Stimulated activated CD4-positive, alpha-beta T cell treated with anti-CD3 and anti-CD28 coated beads, Interleukin-15, amount 100 ng/mL, for 1 hour (primary cell): ENCODE measurements at places on chromosomes 1 and 21.

DNA sequence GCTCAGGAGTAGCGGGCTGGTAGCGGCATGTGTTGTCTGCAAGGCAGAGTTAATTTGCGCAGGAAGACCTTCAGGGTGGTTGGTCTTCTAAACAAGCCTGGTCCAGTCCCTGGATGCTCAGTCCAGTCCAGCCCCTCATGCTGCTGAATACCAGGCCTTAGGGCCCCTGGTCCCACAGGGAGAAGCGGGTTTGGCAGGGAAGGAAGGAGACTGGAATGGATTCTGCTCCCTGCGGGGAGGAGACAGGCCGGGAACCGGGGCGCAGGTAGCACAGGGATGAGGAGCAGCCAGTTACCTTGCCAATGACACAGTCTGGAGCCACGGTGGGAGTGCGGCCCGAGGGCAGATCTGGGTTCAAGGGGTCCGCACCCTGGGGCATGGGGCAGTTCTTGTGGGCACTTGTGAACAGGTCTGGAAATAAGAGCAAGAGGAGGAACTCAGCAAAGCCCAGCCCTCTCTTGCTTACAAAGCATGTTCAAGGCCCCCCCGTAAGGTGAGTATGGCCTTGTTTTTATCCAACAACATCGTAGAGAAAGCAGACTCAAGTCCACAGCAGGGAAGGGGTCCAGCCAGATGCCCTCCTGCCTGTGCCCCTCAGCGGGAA lies 10.1 kb downstream of the FAM131C start:
- no peak for DNase-seq

GRCh38 chr21:36125512-36126207 lies 9.2 kb upstream of the CBR3 start:
- peak; percentile 30 for DNase-seq

GRCh38 chr1:116097626-116098025 lies 13.6 kb upstream of the MAB21L3 start:
- no peak for DNase-seq

- no peak for DNase-seq
These were observed 11.6 kb upstream of the CTRC start for GRCh38 chr1:15426492-15427279.

DNA sequence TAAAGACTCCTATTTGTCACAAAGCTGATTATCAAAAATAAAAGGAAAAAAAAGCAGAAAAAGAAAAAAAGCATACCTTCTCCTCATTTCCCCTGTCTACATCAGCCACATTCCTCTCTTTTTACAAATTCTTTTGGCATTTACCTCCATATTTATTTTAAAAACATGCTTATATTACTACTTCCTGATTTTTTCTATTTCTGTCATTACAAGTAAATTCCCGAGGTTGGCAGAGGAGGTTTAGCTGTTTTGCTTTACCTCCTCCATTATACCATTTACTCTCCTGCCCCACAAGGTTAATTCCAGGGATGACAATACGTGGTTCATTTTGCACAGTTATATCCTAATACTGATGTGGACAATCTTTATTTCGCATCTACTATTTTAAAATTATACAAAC lies 26.3 kb upstream of the CD34 start:
- DNase-seq, result no peak

- DNase-seq, result no peak
These were observed 2.4 kb upstream of the KISS1 start for GRCh38 chr1:204198348-204199340.

- no peak for DNase-seq
These were observed 49.6 kb downstream of the KCNK2 start for GRCh38 chr1:215132156-215132555.

- DNase-seq, result no peak
These were observed 2.5 kb upstream of the LINGO4 start for GRCh38 chr1:151807766-151808165.

DNA sequence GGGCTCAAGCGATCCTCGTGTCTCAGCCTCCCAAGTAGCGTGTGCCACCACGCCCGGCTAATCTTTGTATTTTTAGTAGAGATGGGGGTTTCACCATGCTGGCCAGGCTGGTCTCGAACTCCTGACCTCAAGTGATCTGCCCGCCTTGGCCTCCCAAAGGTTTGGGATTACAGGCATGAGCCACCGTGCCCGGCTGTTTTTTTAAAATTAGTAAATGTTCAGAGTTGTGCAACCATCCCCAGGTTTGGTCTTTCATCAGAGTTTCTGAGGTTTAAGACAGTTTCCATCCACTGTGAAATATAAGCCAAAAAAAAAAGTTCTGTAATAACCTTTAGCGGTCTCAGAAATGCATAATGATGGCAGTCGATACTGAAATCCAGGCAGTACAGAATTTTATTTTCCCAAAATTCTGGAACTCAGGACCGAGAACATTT lies 550 bp upstream of the SYT11 start:
- no peak for DNase-seq

GRCh38 chr1:64245495-64245894 lies 42.1 kb downstream of the UBE2U start:
- DNase-seq, result no peak

DNA sequence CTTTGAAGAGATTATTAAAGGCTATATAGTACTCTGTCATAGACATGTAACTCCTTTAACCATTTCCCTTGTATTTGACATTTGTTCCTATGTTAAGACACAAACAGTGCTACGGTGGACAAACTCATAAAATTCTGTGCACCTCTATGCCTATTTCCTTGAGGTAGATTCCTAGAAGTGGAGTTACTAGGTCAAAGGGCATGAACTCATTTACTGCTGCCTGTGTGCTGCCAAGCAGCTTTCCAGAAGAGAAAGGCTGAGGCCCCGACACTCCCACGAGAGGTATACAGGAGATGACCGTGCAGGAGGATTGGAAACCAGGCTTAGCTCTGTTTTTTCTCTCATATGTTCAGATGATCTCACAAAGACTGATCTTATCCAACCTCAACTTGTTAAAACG lies 34.4 kb upstream of the TENT5C start:
- DNase-seq, result no peak

- no peak for DNase-seq
These were observed 108.0 kb downstream of the NRIP1 start for GRCh38 chr21:14956807-14957206.

- DNase-seq, result no peak
These were observed 64.0 kb upstream of the ZNF281 start for GRCh38 chr1:200473698-200474371.

DNA sequence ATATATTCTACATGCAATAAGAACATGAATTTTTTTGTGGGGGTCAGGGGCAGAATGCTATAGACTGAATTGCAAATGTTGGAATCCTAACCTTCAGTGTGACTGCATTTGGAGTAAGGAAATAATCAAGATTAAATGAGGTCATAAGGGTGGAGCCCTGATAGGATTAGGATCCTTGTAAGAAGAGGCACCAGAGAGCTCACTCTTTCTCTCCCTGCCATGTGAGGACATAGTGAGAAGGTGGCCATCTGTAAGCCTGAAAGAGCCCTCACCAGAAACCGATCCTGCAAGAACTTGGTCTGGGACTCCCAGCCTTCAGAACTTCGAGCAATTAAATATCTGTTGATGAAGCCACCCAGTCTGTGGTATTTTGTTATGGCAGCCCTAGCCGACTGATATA lies 70.3 kb upstream of the SOX13 start:
- DNase-seq, result no peak
